ENCODE measurements at places on chromosomes 12 and 14. TPM values are rescaled to one million over a fixed set of nuclear protein-coding genes. Genes with fewer than 3 reads are reported as not detected.
A peak's percentile ranks its signal among the peaks of the same experiment; 100 is the strongest.

DNA sequence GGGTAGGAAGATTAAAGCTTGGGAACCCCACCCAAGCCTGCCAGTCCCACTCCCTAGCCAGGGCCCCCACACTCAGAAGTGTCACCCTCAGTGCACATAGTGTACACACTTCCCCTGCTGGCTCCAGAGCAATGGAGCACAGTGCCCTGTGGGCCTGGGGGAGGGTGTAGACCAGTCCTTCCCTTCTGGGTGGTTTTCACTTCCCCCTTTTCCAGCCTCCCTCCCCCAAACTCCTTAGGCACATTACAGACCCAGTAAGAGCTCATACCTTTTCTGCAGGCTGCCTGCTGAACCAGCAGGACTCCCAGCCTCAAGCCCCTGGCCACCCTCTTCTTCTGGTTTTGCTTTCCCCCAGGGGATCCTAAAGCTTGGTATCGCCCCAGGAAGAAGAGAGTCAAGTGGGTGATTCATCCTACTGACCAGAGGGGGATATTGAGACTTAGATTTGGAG, at the start of gene ZNF385A:
Gene ZNF385A (minus strand): TSS at position 143 of the 451 bp plus-strand sequence. CDS start 219 bp downstream, outside the sequence.
- no peak for DNase-seq

- DNase-seq: no peak
Observed at GRCh38 chr12:24049728-24050127, 100.3 kb upstream of the SOX5 start.

DNA sequence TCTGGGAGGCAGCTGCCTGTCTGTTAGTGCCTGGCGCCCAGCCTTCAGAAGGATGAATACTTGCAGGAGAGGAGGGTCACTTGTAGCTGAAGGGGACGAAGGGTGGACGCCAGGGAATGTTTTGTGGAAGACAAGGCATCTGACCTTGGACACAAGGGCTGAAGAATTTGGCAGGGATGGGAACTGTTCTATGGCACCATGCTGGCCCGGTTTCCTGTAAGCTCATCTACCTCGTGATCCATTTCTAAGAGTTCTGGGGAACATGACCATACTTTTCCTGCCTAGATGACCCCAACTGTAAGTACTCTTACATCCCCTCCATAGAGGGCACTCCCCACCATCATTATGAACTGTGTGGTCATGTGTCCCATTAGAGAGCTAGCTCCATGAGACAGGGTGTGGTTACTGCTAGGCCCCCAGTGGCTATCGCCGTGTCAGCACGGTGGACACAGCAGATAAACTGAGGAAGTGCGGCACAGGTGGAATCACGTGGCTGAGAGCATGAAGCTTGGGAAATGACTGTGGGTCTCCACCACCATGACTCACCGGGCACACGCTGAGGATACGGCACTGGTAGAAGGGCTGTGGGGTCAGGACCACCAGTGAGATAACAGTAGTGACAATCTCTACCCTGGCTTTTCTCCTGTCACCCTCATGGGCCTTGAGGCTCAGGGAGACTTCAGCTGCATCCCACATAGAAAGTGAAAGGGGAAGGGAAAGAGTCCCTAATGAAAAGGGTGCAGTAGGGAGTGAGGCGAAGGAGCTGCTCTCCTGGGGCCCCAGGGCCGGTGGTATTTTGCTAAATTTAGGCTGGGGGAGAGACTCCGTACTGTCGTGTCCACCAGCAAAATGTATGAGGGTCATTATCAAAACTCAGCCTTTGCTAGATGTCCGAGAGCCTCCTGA, 252.6 kb downstream of the FOXN3 start:
- DNase-seq: no peak

DNA sequence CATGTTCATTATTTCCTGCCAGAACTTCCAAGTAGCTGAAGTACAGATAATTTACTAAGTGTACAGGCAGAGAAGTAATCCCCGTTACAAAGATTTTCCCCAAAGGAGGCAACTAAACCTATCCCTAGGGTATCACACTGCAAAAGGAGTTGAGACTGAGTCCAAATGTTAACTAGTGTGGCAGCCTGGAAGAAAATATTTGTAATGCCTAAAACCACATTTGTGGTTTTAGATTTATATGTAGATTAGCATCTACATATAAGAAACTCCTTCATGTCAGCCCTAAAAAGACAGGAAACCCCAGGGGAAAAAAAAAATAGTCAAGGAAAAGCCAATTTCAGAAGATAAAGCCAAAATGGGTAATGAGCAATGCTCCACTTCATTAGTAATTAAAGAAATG, 1.4 kb upstream of the RNASE12 start:
- no peak for DNase-seq

DNA sequence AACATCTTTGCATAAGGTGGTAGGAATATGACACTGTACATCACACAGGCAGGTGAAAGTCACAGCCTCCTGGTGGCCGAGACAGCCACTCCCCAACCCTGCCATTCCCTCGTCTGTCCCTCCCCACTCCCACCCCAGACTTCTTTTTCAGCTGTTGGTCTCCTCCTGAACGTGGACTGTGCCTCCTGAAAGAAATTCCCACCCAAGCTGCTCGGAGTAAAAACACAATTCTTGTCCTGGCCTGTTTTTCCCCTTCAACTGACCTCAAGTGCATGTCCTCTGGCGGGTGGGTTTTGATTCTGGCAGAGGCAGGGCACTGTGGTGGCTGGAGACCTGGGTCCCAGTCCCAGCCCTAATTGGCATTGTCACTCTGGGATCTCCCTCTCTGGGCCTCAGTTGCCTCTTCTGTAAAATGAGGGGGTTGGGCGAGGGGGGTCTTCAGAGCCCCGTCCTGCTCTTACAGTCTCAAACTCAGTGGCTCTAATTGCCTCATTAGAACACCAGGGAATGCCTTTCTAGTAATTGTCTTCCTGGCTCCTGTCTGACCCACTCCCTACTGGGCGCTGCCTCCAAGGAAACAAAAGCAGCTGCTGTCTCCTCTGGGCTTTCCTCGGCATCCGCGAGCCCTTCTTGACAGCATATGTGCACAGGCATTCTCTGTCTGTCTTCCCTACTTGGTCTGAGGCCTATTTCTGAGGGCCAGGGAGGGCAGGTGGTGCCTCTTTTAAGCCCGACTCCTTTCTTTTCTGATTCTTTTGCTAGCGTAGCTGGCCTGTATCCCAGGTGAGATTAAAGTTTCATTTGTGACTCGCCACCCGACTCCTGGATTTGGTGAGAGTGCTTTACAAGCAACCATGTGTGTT, 186.6 kb upstream of the RMST start:
- DNase-seq: no peak

DNA sequence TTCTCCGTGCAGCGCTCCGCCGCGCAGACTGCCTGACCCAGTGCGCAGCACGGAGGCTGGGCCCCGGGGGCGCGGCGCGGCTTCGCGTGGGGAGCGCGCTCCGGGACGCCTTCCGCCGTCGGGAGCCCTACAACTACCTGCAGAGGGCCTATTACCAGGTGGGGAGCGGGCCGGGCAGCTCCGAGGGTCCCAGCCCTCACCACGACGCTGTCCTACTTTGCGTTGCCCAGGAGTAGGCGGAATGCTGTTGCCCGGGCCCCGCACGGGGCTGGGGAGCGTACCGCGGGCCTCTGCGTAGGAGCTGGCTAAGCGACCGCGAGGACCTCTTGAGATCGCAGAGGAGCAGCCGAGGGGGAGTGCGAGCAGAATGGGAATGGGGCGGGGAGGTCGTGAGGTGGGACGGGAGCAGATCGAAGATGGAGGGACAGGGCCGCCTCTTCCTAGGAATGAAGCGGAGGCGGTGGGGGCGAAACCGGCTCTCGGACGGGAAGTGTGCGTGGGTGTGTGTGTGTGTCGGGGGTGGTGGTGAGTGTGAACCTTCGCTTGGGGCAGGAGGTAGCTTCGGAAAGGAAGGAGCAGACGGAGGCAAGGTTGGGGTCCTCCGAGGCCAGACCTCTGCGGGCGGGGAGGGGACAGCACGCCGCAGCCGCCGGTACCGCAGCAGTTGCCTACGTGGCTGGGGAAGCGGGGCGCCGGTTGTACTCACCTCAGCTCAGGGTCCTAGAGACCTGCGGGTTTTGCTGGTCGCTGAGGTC, 751 bp downstream of the P3H3 start:
- DNase-seq: peak; percentile 42

DNA sequence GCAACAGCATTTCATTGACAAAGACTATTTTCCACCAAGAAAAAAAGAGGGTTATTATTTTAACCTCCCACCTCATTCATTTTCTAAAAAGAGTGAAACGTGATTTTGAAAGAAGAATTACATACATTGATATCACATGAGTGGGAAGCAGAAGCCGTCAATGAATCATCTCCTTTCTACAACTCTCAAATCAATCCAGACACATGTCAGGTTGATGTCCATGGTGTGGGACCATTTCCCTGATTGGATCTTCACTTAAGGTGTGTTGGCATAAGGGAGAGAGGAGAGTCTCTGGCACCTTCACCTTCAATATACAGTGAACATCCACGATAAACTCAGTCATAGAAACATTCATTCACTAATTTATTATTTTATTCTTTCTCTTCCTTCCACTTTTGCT, 1095.1 kb downstream of the BCL11B start:
- DNase-seq: no peak

DNA sequence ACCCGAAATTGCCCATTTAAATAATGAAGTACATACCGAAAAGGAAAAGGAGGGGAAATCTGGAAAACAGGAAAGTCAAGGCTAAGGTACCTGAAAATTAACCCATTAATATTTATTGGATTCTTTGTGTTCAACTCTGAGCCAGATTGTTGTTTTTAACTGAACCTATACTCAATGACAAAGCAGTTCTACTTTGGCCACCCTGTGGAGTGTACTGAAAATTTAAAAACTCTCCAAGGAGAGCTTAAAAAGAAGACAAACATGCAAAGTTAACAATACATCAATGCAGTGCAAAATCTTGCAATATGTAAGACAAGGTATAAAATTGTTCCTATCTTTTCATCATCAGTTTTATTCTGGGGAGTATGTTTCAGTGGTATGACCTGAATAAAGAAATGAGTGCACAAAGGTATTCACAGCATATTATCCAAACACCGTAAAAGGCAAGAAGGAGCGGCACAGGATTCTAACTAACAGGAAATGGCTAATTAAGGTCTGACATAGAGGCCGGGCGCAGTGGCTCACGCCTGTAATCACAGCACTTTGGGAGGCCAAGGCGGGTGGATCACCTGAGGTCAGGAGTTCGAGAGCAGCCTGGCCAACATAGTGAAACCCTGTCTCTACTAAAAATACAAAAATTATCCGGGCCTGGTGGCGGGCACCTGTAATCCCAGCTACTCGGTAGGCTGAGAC, 1.7 kb downstream of the USP44 start:
- no peak for DNase-seq

Gene SDR9C7
- not detected for total RNA-seq

Gene TAS2R13
- 1.5 TPM for total RNA-seq

Gene C12orf56
- total RNA-seq: 0.07 TPM

Gene NGB
- total RNA-seq: not detected

Gene OR4E2
- total RNA-seq: 0.26 TPM

Gene CLEC12A
- not detected for total RNA-seq
